ENCODE measurements at places on chromosomes 4 and X.

GRCh38 chrX:25427873-25428555 lies 412.2 kb upstream of the ARX start:
- DNase-seq: no peak

- DNase-seq: no peak
Observed at GRCh38 chr4:98284640-98285046, 23.5 kb downstream of the RAP1GDS1 start.

DNA sequence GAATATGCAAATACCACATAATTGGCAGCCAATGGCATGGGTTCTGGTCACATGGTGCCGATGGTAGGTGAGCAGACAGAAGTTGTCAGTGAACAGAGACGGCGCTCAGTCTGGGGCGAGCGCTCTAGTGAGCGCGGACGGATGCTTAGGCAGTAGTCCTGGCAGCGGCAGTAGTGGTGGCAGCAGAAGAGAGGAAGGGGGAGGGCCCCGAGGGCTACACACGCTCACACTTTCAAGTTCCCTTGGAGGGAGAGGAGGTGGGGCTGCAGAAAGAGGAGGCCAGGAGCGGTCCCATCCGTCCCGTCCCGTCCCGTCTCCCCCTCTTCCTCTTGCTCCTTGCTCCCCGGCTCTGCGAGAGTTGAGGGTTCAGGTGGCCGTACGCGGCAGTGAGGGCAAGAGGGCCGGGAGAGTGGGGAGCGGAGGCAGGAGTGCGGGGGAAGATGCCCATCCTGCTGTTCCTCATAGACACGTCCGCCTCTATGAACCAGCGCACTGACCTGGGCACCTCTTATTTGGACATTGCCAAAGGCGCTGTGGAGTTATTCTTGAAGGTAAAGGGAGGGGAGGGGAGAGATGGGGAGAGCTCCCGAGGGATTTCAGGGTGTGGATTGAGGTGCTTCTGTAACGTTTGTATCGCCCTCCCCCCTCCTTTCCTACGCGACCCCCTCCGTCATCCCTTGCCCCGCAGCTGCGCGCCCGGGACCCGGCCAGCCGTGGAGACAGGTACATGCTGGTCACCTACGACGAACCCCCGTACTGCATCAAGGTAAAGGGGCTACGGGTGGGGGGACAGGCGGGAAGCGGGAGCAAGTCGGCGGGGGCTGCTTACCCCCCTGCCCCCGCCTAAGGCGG lies at the start of gene INTS6L:
TSS of gene INTS6L (plus strand) at position 108 of the 852 bp plus-strand sequence. CDS start at position 441, 333 bp downstream.
- DNase-seq: peak; percentile 7

- no peak for DNase-seq
Observed at GRCh38 chr4:75736862-75737261, 12.5 kb downstream of the USO1 start.

- DNase-seq: no peak
Observed at GRCh38 chr4:159384017-159384416, 281.1 kb downstream of the RAPGEF2 start.

- no peak for DNase-seq
Observed at GRCh38 chr4:73005514-73005913, 64.0 kb downstream of the COX18 start.

Data from DMS79 treated with DMSO at 0.1 percent for 48 hours (cell line).